HFFc6 (cell line): ENCODE measurements at places on chromosomes 1 and 21. TPM values are rescaled to one million over a fixed set of nuclear protein-coding genes. Genes with fewer than 3 reads are reported as not detected.

Gene SPATA45
- total RNA-seq: not detected in 3 replicates

DNA sequence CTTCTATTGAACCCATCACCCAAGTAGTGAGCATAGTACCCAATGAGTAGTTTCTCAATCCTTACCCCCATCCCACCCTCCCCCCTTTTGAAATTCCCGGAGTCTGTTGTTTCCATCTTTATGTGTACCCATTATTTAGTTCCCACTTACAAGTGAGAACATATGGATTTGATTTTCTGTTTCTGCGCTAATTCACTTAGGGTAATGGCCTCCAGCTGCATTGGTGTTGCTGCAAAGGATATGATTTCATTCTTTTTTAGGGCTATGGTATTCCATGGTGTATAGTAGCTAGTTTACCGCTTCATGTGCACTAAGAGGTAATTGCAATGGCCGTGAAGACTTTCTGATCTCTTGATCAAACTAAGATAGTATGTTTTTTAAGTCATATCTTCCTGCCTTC, 107.5 kb upstream of the SERTAD4 start:
- no peak for DNase-seq

Gene OR2L8
- total RNA-seq: not detected in 3 replicates

Gene PPIH
- total RNA-seq: 29.4 to 39.8 TPM (median 39.8 TPM) in 3 replicates

- peak; percentile 5 for DNase-seq
These were observed 1.4 kb downstream of the PPP2R5A start for GRCh38 chr1:212286556-212287131.

Gene SPRR2F
- not detected in 2 replicates for total RNA-seq

DNA sequence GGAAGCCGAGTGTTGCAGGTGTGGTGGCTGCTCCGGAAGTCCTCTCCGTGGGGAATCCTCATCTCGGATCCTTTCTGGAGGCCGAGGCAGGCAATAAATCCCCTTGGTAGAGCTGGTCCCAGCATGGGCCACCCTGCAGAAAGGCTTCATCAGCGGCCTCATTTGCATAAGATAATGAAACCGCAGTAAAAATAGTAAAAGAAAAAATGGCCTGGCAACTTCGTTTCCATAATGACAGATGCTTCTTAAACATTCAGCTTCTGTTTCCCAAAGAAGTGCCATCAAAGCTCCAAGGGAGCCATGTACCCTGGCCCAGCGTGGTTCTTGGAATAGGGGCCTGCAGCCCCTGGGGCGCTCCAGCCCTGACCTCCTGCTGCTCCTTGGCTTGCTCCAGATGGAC, 244.1 kb downstream of the GRIK3 start:
- DNase-seq: no peak

GRCh38 chr1:37676281-37677142, 15.8 kb upstream of the CDCA8 start:
- no peak for DNase-seq

Gene TNNI3K
- total RNA-seq: not detected in 2 replicates

DNA sequence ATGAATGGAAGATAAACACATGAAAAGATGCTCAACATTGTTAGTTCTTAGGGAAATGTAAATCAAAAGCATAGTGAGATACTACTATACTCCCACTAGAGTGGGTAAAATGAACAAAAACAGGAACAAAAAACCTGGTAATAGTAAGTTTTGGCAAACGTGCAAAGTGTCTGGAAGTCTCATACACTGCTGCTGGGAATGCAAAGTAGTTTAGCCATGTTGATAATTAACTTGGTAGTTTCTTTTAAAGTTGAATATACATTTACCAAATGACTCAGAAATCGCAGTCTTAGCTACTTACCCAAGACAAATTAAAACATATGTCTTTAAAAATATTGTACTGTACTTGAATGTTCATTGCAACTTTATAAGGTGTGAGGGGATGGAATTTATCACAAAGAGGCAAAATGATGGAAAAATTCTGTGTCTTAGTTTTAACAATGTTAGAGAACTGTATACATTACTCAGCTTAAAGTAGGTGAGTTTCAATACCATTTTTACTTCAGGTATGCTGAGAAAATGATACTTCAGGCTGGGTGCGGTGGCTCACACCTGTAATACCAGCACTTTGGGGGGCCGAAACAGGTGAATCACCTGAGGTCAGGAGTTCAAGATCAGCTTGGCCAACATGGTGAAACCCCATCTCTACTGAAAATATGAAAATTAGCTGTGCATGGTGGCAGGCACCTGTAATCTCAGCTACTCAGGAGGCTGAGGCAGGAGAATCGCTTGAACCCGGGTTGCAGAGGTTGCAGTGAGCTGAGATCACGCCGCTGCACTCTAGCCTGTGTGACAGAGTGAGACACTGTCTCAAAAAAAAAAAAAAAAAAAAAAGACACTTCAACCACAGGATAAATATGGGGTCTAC, 102.3 kb downstream of the PDE4B start:
- DNase-seq: no peak

Gene CA6
- not detected in 2 replicates for total RNA-seq

DNA sequence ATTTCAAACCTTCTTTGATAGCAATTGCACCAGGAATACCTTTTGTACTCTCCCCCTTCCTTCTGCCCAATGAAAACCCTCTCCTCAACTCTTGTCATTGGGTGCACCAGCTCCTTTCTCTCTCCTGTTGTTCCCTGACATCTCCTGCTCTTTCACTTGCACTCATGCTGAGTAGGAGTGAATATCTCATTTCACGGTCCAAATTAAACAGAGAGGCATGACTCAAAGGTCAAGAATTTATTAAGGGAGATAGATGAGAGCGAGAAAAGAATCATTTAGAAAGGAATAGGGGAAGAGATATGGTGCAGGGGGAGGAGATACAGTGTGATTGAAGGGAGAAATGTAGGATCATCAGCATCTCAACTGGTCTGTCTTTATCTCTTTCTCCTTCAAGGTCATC, 22.1 kb downstream of the AIM2 start:
- DNase-seq: peak; percentile 13

Gene CDC42SE1
- total RNA-seq: 64.4 to 73.9 TPM (median 70.4 TPM) in 3 replicates

Gene DENND2D
- 1.1 and 3.7 TPM in 2 replicates for total RNA-seq

GRCh38 chr1:41345434-41346075, 15.7 kb upstream of the FOXO6 start:
- DNase-seq: no peak

- no peak for DNase-seq
These were observed 51.6 kb upstream of the ITPKB start for GRCh38 chr1:226790545-226791181.

DNA sequence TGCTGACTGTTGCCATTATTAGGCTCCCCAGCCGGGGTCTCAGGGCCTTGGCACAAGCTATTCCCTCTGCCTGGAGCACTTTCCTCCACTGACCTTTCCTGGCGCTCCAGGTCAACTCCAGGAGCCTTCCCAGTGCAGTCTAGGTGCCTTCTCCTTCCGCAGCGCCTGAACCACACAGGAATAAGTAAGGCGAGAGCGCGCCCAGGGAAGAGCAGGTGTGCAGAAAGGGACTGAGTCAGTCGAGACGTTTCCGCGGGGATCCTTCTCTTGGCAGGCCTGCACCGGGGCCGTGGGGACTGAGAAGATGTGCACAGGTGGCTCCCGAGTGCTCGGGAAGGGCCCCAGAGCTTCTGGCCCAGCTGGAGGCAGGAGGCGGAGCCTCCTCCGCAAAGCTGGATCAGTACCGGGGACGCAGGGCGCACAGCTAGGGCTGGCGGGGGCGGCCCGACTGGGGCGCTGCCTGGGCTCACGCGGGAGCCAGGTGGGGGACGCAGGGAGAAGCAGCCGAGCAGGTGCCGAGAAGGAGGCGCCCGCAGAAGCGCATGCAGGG, 765 bp upstream of the BMP8A start:
- no peak for DNase-seq

GRCh38 chr1:54806931-54807611, 5.9 kb upstream of the TTC22 start:
- DNase-seq: peak; percentile 45

- no peak for DNase-seq
These were observed 30.2 kb downstream of the EYA3 start for GRCh38 chr1:28058168-28058567.

Gene LCE1D
- not detected in 3 replicates for total RNA-seq

Gene IL20
- total RNA-seq: not detected in 3 replicates

Gene POMGNT1
- 124 to 139 TPM (median 138 TPM) in 3 replicates for total RNA-seq
